ENCODE measurements at places on chromosomes 7 and 10.
A peak's percentile ranks its signal among the peaks of the same experiment; 100 is the strongest.

- DNase-seq, result peak; percentile 82
Measured at GRCh38 chr7:130961128-130961601, 227.2 kb upstream of the KLF14 start.

GRCh38 chr10:43355749-43356371, 15.6 kb upstream of the FXYD4 start:
- DNase-seq, result no peak

DNA sequence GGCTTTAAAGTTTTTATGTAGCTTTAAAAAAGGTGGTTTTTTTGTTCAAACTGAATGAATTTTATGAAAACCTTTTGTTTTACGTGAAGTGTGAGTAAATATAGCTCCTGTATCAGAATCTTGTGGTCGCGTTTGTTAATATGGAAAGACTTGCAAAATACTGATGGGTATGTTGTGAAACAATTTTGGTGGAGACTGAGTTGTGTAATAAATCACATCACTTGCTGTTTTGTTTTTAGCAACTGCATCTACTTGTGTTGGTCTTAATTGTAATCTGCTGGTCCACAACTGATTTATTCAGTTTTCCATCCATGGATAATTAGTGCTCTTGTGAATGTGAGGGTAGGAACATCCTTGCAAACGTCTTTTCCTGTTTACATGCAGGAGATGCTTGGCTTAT, 10.5 kb downstream of the PLXDC2 start:
- no peak for DNase-seq

DNA sequence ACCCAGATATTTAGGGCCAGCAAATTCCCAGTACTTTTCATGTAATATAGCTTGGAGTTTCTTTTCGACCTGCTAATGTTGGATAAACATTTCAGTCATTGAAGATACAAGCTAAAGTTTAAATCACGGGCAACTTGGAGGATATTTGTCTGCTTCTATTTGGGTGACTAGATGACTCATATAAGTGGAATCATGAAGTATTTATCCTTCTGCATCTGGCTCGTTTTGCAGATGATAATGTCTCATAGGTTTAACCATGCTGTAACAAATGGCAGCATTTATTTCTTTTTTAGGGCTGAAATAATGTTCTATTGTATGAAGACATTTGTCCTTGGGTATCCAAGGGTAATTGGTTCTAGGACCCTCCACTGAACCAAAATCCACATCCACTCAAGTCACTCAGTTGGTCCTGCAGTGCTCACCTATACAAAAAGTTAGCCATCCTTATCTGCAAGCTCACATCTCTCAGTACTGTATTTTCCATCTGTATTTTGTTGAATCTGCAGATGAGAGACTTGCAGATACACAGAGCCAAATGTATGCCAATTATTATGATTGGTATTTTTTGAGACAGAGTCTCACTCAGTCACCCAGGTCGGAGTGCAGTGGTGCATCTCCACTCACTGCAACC, 187.2 kb upstream of the CSTF2T start:
- no peak for DNase-seq

DNA sequence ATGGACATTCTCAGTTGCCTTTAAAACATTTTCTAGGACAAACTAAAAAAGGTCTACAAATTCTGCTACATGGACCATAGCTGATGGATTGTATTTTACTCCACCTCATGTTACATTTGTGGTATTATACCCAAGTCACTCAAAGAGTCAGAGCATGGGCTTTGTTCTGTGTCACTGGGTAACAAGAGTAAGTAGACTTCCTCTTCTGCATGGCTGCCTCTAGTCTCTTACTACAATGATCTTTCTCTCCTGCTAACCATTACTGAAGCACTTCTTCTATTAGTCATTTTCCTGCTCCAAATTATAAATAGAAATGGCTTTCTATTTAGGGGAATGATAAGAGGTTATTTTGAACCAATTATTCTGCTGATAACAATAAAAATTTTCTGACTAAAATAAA, 727.4 kb upstream of the NRP1 start:
- no peak for DNase-seq

- no peak for DNase-seq
Measured at GRCh38 chr10:75865413-75866299, 434.2 kb downstream of the LRMDA start.

DNA sequence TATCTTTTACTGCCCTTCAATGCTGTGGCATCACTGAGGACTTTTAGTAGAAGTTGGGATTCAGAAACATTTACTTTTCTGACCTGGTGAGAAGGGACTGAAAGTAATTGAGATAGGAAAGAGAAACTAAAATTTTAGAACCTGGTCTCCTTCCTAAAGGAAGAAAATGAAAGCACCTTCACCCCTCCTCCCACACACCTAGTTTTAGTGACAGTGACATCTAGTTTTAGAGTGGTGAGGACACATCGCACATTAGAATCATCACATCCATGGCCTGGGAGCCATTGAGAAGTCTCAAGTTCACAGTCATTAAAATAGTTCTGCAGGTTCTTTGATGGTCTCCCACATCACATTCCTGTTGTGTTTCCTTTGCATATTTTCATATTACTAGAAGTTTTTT, 16.1 kb downstream of the TAS2R41 start:
- no peak for DNase-seq

- no peak for DNase-seq
Measured at GRCh38 chr7:32680259-32681173, 185.2 kb downstream of the AVL9 start.

DNA sequence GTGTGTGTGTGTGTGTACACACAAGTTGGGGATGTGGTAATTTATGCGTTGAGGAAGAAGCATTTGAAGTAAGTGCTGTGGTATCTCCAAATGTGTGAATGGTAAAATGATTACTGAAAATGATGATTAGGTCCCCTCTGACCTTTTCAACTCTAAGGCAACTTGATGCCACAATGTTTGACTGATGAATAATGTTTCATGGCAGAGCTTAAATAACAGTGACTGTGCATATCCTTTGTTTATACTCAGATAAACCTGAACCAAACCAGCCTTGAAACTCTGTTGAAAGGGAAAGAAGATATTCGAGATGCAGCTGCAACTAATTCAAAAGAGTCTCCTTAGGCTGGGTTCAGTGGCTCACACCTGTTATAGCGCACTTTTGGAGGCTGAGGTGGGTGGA, 64.8 kb upstream of the YAE1 start:
- no peak for DNase-seq

DNA sequence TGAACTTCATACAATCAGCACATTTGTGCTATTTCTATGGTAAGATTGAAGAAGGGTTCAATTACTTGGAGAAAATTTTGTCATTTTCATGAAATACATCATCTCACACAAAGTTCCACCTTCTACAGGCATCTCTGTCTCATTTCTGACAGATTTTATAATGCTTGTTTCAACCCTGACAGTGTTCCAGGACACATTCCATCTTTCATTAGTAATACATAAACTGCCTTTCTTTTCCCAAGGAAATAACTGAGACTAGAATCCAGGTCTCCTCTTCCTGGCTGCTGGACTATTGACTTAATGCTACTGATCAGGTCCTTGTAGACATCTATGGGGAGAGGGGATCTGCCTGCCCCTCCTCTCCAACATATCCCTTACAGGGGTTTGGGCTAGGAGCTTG, 70.1 kb upstream of the PLPP4 start:
- no peak for DNase-seq

GRCh38 chr10:6239213-6239991, 36.7 kb downstream of the PFKFB3 start:
- peak; percentile 74 for DNase-seq

DNA sequence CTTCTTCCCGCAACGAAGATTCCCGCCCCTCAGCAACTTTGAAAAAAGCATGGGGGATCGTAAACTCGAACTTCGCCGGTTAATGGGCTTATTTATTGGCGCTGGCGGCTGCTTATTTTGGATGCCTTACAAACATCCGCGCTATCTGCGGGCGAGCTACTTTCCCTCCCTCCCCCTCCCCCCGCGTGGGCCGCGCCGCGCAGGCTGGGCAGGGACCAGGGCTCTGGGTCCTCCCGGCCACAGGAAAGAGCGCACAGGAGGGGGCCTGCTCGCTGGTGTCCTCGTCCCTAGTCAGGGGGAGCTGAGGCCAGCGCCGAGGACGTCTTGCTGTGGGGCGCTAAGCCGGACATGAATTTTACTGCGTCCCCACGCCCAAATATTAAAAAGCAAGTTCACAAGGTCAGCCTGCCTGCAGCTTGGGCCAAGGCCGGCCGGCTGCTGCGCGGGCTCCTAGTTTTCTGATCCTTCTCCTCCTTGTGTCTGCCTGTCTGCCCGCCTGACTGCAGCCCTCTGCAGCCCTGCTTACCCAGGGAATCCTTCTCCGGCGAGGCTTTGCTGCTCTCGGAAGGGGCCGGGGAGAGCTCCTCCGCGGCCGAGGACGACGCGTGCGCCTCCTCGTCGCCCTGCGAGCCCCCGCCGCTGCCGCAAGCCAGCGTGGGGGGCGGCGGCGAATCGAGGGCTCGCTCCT, 1.2 kb downstream of the HOXA10 start:
- DNase-seq, result no peak

GRCh38 chr7:35755711-35756110, 45.1 kb upstream of the SEPTIN7 start:
- no peak for DNase-seq

GRCh38 chr7:93715234-93715633, 140.7 kb upstream of the CALCR start:
- no peak for DNase-seq

- DNase-seq, result no peak
Measured at GRCh38 chr7:108094933-108095710, 35.0 kb downstream of the LAMB4 start.

- no peak for DNase-seq
Measured at GRCh38 chr7:153034791-153035190, 275.2 kb downstream of the ACTR3B start.

DNA sequence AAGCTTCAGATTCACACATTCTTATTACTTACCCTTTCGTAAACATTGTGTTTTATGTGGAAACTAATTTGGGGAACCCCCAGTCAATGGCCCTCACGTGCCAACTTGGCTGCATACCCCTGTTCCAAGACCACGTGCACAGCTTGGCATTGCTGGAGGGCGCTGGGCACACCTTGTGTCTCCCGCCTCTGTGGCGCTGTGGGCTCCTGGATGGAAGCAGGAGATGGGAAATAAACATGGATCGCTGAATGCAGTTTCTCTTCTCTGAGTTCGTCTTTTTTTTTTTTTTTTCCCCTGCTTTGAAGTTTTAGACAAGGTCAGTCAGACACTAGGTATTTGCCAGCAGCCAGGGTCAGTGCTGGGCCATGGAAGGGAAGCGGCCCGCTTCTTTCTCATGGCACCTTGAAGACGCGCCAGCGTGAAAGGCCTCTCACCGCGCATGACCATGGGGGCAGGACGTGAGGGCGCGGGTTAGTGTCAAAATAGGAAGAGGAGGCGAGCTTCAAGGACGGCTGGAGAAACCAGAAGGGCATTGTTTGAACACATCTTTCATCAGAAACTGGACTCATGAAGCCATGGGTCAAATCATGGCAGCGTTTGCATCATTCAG, 27.3 kb downstream of the BNIP3 start:
- DNase-seq, result no peak

DNA sequence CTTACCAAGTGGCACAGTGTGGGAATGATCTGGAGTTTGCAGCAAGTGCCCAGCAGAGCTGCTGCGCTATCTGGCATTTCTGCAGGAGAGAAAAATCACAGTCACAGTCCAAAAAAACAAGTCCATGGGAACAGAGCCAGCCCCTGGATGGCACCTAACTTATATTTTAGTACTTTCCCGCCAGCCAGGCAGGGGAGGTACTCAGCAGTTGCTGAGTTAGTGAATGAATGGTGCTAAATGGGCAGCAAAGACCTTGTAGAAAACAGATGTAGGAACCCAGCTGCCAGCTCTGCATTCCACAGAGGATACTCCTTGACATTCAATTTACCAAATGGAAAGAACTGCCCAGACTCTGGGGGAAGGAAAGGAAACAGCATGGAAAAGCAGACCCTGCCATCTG, 54.5 kb downstream of the GSDME start:
- DNase-seq, result no peak

DNA sequence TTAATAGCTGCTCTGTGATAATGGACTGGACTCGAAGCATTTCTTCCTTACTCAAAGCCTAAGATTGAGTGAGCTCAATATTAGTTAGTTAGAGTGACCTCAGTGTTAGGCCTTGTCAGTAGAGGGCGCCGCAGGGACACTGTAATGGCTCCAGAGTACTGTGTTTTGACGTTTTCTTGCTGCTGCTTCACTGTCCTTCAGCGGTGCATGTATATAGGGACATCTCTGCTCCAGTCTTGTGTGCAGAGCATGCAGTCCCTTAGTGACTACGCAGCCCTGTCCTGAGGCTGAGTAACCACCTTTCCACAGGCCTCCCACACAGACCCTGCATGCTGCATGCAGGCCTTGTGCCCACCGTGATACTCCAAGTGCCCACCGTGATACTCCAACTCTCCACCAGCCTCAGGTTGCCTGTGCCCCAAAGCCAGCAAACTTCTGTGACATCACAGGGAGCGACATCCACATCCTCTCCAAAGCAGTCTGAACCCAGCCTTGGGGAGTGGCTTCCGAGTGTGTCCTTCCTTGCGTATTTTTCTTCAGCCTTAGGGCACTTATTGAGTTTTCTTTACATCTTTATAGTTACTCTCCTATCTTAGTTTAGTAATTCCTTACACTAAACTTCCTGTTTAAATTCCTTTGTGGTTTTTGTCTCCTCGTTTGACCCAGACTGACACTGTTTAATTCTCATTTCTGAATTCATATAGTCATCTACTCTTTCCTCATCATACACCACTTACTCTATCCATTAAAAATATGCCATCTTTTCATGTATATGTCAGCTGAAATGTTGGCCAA, 118.2 kb downstream of the JAZF1 start:
- DNase-seq, result peak; percentile 31

- no peak for DNase-seq
Measured at GRCh38 chr7:27576360-27576944, 86.2 kb downstream of the HIBADH start.

- DNase-seq, result no peak
Measured at GRCh38 chr7:8285155-8285554, 23.2 kb upstream of the ICA1 start.

GRCh38 chr7:151599401-151600227, 79.9 kb upstream of the RHEB start:
- no peak for DNase-seq

DNA sequence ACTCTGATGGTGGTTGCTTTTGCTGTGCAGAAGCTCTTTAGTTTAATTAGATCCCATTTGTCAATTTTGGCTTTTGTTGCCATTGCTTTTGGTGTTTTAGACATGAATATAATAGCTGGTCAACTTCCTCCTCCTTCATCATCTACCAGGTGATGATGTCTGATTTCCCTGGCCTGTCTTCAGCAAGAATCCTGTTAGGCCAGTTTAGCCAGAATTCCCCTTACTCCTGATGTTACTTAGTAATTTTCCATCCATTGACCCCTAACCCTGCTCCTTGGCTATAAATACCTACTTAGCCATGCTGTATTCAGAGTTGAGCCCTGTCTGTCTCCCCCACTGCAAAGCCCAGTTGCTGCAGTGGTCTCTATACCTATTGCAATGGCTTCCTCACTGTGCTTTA, 91.4 kb downstream of the ZNF777 start:
- no peak for DNase-seq

GRCh38 chr10:50619882-50620281, 3.9 kb downstream of the SGMS1 start:
- no peak for DNase-seq
